ENCODE measurements at places on chromosomes 5 and 9.

DNA sequence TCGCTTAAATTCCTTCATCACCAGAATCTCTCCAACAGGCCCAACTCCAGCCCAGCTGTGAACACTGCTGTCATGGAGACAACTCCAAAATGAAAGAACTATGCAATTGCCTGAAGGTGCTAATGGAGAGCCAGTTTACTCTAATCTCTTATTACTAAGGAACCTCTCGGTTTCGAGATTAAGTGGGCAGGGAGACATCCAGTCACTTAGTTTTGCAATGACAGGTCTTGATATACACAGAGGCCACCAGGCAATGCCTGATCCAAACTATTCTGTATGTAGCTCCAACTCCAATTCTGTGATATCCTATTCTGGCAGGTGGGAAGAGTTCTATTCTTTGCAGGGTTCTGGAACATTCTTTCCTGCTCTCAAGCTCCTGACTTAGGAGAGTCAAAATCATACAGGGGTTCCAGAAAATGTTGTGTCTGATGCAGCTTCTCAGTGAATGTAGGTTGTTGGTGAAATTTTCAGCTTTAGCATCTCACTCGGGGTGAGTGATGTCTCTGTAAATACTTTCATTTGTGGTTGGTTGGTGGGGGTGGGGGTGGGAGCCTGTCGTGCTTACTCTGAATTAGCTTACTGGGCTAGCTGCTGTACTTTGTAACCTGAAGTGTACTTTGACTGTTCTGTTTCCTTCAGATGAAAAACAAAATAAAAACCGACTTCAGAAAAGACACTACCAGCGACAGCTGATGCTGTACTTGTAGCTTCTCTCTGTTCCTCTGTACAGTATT is 170.9 kb downstream of the PALM2AKAP2 start:
- no peak for DNase-seq

DNA sequence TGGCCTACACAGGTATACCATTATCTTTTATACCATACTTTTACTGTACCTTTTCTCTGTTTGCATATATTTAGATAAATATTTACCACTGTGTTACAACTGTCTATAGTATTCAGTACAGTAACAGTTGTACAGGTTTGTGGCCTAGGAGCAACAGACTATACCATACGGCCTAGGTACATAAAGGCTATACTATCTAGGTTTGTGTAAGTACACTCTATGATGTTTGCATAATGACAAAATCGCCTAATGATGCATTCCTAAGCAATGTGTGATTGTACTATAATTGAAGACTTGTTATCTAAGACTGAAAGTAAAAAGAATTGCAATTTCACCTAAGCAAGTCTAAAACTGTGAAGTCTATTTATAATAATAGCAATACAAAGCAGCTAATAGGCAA is 3.9 kb downstream of the C9orf72 start:
- DNase-seq = no peak

- DNase-seq = peak; percentile 86
Observed at GRCh38 chr5:123776761-123777160, 264.8 kb downstream of the CSNK1G3 start.

- DNase-seq = peak; percentile 70
Observed at GRCh38 chr5:169753795-169754194, 116.7 kb downstream of the DOCK2 start.

DNA sequence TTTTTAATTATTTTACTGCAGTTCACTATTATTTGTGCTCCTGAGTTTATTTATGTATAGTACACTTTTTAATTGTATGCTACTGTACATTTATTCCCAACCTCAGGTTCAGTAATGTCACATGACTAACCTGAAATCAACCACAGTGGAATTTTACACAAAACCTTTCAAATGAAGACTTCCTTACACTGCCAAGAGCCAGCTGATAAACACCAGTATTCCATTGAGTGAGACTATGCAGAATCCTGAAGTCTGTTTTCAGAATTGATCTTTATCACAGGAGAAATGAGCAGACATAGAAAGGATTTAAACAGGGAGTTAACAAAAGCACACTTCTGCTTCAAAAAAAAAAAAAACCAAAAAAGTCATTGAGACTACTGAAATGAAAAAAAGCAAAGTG is 219.5 kb downstream of the PRR16 start:
- peak; percentile 32 for DNase-seq

DNA sequence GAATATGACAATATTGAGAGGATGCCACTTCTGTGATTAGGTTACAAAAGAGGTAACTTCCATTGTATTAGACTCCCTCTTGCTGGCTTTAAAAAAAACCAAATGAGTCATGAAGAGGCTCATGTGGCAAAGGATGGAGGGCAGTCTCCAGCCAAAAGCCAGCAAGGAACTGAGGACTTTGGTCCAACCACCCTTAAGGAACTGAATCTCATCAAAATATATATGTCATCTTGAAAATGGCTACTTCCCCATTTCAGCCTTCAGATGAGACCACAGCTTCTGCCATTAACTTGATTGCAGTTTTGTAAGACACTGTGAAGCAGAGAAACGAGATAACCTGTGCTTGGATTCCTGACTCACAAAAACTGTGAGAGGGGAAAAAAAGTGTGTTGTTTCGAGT is 15.5 kb upstream of the TRIM32 start:
- no peak for DNase-seq

DNA sequence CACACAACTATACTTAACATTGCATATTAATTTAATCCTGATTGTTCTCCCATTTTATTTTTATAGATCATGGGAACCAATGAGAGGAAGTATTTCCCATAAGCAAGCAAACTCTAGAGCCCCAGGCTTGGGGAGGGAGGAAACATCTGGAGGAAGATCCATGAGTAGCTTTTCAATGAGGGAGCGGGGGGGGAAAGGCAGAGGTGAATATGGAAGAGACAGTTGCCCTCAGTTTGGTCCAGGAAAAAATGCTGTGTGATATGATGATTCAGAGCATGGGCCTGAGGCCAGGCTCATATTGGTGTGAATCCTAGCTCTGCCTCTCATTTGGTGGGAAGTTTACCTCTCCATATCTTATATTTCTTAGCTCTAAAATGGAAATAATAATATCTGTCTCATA is 42.2 kb upstream of the ALDOB start:
- DNase-seq = peak; percentile 63

DNA sequence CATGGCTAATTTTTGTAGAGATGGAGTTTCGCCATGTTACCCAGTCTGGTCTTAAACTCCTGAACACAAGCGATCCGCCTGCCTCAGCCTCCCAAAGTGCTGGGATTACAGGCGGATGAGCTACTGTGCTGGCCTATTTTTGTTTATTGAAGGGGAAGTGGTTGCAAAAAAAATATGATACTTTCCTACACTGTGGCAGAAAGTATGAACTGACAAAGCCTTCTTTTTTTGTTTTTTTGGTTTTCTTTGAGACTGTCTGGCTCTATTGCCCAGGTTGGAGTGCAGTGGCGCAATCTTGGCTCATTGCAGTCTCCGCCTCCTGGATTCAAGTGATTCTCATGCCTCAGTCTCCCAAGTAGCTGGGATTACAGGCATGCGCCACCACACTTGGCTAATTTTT is 50.9 kb downstream of the OSTF1 start:
- DNase-seq = no peak

DNA sequence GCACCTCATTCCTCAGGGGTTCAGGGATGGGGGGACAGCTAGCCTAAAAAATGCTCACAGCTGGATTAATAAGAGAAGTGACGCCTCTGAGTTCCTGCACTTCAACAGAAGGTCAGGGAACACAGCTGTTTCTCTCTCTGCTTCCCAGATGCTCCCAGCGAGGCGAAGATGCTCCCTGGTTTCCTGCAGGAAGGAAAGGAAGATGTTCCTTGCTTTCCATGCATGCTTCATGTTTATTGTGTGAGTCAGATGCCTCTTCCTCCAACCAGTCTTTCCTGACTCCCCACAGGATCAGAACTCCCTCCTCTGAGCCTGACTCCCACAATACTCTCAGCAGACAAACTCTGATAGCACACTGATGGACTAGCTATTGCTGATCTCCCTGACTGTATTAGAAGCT is 71.9 kb downstream of the MFAP3 start:
- DNase-seq = peak; percentile 44

DNA sequence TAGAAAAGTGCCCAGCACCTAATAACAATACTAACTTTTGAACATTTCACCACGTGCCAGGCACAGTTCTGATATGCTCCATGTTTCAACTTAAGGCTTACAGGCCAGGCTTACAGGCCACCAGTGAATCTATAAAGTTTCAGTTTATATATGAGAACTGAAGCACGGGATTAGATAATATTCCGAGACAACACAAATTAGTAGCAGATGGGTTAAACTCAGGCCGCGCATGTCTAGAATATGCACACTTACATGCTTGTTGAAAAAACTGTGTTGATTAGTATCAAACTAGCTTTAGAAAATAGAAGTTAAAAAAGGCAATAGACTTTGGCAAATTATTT is 587.9 kb downstream of the MTRR start:
- DNase-seq = peak; percentile 52

DNA sequence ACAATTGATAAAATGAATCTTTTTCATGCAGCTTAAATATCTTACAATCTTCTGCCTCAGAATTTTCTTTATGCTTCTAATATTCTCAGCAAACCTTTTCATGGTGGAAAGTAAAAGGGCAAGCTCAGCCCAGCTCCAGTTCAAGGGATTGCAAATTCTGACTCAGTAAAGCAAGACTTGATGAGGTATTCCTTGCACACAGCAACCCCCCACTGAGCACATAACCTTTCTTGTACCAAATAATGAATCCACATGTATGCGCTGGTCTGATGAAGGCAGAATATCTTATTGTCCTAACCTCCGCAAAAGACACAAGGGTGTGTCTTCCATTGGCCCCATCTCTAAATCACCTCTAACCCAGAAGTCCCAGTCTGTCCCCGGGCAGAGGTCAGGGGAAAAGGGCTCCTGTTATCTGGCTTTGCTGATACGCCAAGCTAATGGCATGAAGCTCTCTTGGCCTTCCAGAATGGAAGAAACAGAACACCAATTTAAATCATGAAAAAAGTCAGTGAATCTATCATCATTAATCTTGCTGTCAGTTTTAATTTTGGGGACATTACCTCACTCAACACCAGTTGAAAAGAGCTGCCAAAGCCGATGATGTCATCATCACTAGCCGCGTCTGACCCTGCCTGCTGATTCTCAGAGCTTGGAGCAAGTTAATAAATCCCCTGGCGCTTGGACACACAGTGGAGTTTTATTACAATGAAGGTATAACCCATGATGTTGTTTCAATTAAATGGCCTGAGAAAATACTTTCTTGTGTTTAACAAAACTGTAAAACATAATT is 592.5 kb upstream of the CLINT1 start:
- DNase-seq = peak; percentile 86

GRCh38 chr9:137970686-137971476 is 93.3 kb downstream of the CACNA1B start:
- DNase-seq = no peak

DNA sequence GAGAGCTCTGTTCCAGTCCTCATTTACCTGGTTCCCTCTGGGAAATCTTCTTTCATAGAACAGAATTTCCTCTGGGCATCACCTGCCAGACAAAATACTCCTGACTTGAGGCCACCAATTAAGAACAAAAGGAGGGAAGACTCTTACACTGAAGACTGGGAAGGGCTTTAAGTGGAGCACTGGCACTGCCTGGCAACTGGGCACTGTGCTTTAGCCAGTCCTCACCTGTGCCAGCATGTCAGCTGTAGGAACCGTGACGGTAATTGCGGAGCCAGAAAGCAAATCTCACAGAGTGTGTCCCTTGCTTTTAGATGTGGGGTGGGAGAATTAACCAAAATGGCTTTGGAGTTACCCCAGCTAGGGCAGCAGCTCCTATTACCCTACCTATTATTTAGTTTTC is 40.6 kb downstream of the FAM219A start:
- no peak for DNase-seq

- no peak for DNase-seq
Observed at GRCh38 chr9:123965801-123966686, 36.1 kb upstream of the DENND1A start.

- no peak for DNase-seq
Observed at GRCh38 chr9:108180541-108180940, 675.2 kb downstream of the ACTL7B start.
